Activated CD8-positive, alpha-beta memory T cell treated with anti-CD3 and anti-CD28 coated beads for 4 hours (primary cell): ENCODE measurements at places on chromosomes 2 and 18.

DNA sequence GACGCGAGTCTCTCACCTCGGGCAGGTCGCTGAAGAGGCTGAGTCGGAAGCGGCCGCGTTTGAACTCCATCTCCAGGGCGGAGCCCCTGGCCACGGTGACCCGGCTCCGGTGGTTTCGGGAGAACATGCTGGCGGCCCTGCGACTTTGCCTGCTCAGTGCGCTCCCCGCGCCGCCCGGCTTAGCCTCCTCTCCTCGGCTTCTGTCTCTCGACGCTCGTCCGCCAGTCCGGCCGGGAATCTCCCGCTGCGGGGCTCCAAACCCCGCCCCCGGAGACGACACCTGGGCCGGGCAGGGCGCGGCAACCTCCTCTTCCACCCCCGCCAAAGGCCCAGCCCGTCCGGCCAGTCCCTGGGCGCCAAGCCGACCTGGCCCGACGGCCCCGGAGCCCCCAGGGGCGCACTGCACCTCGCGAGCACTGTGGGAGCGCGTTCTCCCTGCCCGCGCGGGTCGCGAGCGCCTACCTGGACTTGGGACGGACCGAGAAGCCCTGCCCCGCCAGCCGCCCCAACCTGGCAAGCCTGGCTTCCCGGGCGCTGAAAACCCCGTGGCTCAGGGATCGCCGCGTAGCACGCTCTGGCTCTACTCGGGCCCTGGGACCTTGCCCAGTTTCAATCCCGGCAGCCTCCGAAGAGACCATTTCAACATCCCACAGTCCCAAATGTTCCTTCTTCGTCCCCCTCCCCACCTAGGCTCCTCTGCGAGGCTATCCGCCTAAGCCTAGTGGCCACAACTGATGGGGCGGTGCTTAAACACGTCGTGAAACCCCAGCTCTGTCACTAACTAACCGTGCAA lies at the start of gene RTKN:
TSS of gene RTKN (minus strand) at position 248 of the 793 bp plus-strand sequence. CDS start at position 127, 121 bp downstream.
- no peak for DNase-seq

- no peak for DNase-seq
Observed at GRCh38 chr18:53375621-53376020, 848.8 kb downstream of the MBD2 start.

GRCh38 chr18:22170421-22171257 lies 1.2 kb downstream of the GATA6 start:
- no peak for DNase-seq

DNA sequence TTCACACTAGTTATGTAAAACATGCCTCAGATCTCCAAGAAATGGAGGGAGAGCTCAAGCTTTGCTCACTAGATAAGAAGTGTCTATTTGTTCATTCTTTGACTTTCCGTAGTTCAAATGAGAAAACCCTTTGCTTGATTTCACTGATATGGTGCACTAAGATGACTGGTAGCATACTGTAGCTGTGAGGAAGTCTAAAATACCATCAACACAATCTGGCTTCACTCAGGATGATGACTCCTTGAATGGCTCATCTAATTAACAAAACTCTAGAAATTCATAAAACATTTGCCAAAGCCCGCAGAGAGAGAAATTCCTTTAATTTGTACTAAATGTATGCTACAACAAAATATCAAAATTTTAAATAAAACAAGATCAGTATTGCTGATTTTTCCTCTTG lies 152.8 kb upstream of the STK17B start:
- DNase-seq: no peak

GRCh38 chr2:217451666-217452065 lies 551.1 kb downstream of the TNS1 start:
- DNase-seq: no peak

DNA sequence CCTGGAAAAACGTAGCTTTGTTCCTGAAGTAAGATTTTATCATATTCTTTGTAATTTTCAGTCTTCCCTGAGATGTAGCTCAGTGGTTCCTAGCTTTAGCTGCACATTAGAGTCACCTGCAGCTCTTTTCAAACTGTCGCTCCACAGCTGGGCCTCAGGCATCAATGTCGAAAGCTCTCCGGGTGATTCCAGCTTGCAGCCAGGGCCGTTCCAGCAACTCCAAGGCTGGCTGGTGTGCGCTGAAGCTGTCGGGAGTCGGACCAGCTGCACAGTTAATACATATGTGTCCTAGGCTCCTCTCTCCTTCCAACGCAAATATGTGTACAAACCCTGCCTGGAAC lies 609 bp upstream of the ZNF2 start:
- no peak for DNase-seq

DNA sequence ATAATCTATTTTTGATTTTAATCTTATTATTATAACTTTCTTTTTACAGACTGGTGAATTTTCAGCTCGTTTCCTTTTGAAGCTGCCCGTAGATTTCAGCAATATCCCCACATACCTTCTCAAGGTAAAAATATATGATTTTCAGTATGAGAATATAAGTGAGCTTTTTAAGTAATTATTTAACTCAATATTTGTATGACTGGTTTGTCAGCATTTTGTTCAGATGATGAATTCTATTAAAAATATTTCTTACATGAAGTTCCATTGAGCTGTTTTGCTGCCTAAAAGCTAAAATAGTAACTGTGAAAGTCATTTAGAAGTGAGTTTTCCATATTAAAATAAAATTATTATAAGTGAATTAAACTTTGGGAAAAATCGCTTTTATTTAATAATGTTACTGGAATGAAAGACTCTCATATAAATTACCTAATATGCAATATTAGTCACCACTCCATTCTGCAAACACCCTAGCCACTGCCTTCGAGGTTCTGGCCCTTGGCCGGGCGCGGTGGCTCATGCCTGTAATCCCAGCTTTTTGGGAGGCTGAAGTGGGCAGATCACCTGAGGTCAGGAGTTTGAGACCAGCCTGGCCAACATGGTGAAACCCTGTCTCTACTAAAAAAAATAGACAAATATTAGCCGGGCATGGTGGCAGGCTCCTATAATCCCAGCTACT lies 155.3 kb downstream of the BABAM2 start:
- no peak for DNase-seq
